SJSA1 (cell line): ENCODE measurements at places on chromosomes 13 and 19.
A peak's percentile ranks its signal among the peaks of the same experiment; 100 is the strongest.

GRCh38 chr13:41621716-41622431, 164.5 kb downstream of the RGCC start:
- DNase-seq = no peak

DNA sequence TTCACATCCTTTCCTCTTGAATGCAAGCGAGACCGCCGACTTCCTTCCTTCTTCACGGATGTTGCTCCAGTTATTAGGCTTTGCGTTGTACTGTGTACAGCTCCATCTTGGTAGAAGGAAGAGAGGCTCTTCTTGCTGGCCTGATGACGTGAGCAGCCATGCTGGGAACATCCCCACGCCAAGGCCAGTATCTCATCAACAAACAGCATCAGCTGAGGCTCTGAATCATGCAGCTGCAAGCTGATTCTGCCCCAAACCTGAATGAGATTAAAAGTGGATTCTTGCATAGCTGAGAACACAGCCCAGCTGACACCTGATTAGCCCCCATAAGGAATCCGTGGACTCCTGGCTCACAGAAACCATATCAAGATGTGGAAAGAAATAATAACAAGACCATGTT, 809.6 kb downstream of the EFNB2 start:
- no peak for DNase-seq

DNA sequence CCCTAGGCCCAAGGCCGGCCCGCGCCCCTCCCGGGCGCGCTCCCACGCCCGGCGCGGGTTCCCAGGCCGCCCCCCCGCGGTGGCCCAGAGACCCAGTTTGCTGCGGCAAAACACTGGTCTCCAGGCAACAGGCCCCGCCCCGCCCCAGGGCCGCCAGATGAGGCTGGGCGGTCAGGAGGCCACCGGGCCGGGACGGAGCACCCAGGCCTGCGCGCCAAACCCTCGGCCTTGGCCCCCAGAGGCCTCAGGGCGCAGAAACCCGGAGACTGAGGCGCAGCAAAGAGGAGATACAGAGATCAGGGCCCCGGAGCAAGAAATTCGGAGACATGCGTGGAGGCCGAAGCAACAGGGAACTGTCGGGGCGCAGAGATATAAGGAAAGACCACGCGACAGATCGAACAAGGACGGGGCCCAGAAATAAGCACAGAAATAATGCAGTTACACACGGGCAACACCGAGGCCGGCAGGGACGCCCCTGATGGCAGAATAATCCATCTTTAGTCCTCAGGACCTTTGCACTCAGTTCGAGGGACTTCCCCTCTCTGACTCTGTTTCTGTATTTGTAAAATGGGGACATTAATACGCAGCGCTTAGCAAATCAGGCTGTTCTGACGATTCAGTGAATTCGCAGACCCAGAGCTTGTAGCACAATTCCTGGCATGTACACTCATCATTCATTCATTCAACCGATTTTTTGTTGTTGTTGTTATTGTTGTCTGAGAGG, 20.8 kb upstream of the ERCC1 start:
- peak; percentile 69 for DNase-seq

DNA sequence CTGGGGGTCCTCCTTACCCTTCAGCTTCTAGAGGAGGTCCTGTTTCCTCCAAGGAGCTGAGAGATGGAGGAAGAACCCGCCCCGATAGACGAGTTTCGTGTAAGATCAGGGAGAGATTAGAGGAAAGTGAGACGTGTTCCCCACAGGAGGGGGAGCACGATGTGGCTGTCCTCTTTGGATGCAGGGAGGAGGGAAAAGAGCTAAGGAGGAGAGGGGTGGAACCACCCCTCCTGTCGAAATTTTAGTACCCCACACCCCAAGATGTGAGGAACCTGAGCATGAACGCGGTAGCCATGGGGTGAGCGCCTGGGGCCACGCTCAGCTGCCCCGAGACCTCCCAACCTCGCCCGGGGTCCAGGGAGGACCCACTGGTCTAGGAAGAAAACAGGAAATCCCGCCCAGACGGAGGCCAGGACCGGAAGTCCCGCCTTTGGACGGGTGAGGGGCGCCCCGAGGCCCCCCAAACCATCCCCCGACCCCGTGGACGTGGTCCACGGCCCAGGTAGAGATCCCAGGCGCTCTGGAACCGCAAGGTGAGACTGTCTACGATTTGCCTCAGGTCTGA, 1.2 kb downstream of the AKT1S1 start:
- no peak for DNase-seq

DNA sequence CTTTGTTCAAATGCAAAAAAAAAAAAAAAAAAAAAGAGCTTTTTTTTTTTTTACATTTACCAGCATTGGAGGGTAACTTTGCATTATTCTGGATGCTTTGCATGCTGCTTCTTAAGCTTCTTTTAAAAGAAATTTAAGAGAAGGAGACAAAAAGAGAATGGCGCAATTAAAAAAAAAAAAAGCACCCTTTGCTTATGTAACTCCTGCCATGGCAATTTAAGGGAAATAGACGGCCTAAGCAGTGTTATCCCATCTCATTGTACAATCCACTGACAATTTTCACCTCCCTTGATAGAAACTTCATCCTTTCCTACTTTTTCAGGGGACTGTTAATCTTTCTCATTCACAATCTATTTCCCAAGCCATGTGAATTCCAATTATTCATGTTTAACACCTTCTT, 129.8 kb downstream of the KCTD12 start:
- DNase-seq = no peak
